NCI-H774 (cell line): ENCODE measurements at places on chromosomes 3 and 15.

GRCh38 chr3:143471705-143472104, 352.1 kb downstream of the CHST2 start:
- no peak for DNase-seq

GRCh38 chr3:13262493-13263211, 157.5 kb downstream of the NUP210 start:
- DNase-seq, result no peak

GRCh38 chr3:123511084-123511483, 62.2 kb upstream of the ADCY5 start:
- no peak for DNase-seq

DNA sequence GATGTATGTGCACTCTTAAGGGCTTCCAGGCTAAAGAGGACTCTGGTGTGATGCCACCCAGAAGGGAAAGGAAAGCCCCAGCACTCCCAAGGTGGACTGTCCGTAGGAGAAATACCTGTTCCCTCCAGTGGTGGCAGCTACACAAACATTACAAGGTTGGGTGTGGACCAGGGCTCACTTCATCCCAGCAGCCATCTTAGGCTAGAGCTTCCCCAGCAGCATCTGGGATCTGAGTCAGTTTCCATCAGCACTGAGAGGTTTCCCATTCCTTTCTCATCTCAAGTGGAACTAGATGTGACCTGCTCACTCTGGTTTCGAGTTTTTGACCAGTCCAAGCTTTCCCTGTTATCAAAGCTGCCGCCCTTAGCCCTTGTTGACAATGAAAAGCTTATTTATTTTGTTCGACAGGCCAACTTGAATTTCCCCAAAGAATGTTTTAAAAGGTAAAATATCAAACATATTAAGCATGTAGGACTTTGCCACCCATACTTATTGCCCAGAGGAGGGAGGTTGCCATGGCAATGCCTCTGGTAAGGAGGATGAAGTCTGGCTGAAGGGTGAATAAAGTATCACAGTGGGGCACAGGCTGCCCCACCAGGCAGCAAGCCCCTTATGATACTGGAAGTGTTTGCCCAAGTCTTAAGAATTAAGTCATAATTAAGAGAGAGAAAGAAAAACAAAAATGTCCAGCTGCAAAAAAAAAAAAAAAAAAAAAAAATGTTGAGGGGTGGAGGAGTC, 28.9 kb downstream of the CLDN18 start:
- no peak for DNase-seq

DNA sequence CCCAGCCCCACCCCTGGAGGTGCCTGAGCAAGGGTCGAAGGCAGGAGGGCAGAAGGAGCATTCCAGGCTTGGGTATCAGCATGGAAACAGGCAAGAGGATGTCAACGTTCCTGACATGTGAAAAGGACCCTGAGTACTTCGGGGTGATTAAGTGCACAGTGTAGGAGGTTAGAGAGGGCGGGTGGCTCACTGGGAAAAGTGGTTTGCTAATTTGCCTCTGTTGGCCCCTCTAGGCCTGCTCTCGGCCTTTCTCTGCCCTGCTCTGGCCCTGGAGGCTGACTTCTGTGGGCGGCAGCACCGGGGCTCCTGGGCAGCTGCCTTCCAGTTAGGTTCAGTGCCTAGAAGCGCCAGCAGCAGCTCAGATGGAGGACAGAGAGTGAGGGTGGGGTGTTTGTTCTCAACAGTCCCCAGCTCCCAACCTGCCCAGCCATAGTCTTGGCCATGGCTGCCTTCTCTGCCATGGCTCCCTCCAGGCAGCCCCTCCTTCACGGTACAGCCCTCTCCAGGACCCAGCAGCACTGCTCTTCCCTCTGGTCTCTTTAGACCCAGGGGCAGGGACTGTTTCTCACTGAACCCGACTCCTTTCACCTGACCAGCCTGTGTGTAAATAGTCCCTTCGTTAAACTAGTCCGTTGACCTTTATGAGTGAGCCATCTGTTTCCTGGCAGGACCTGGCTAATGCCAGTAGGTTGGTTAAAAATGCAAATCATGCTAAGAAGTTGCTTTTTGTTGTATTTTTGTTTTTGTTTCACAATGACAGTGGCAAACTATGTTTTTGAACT, 107.1 kb upstream of the TPM1 start:
- no peak for DNase-seq

DNA sequence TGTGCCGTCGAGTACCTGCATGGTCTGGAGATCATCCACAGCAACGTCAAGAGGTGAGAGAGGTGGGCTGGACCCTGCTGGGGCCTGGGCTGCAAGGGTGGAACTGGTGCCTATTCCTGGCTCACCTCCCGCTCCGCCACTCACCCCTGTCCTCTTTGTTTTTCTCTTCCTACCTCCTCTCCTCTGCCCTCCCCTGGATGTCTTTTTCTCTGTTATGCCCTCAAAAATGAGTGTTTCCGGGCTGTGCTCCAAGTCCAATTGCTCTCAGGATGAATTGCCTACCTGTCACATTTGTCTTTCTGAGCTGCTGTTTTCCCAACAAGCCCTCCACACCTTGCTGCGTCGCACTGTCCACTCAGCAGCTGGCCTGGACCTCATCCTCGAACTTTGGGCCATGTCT, 28.5 kb upstream of the TATDN2 start:
- DNase-seq, result no peak

DNA sequence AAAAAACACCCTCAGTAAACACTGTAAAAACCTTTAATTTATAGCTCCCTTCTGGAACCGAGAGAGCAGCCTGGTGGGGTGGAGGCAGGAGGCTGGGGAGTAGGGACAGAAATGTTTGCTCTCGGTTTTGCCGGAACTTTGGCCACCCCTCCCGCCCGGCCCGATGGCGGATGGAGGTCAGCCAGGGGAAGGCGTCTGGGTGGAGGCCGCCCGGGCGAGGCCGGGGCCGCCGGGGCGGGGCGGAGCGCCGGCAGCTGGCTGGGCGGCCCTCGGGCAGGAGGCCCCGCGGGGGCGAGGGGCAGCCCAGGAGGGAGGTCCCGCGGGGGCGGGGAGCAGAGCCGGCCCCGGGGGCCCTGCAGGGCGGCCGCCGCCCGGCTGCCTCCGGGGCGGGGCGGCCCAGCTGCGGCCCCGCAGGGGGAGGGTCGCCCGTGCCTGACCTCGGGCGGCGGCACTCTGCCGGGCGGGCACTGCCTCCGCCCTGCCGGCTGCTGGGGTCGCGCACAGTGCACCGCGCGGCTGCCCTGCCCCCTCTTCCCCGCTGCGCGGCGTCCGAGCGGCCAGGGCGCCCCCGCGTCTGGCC, 829 bp upstream of the SKIL start:
- DNase-seq, result peak; percentile 95

GRCh38 chr3:170632780-170633179, 46.9 kb upstream of the SLC7A14 start:
- DNase-seq, result peak; percentile 63

GRCh38 chr15:75565062-75565970, 13.8 kb downstream of the PTPN9 start:
- no peak for DNase-seq

DNA sequence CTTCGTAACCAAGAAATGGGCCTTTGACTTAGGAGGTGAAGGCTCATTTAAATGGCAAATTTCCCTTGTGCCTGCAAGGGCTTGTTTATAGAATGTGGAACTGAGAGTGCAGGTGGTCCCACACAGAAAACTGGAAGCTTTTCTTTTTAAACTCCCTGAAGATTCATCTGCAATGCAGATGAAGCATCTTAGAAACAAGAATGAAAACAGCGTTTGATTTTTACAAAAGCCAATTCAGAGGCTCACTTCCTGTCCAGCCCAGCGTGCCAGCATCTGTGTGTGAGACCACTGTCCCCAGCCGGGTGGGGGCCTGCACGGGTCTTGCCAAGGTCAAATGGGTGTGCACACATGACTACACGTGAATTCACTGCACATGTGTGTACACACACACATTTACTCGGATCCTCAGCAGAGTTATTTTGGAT, 94.7 kb downstream of the LINGO1 start:
- DNase-seq, result no peak
